ENCODE measurements at places on chromosomes 6 and 20. TPM values are rescaled to one million over a fixed set of nuclear protein-coding genes. Genes with fewer than 3 reads are reported as not detected.

GRCh38 chr6:148682990-148683389, 63.8 kb upstream of the UST start:
- no peak for DNase-seq

The OPRL1 gene
- total RNA-seq: 2.8 TPM

DNA sequence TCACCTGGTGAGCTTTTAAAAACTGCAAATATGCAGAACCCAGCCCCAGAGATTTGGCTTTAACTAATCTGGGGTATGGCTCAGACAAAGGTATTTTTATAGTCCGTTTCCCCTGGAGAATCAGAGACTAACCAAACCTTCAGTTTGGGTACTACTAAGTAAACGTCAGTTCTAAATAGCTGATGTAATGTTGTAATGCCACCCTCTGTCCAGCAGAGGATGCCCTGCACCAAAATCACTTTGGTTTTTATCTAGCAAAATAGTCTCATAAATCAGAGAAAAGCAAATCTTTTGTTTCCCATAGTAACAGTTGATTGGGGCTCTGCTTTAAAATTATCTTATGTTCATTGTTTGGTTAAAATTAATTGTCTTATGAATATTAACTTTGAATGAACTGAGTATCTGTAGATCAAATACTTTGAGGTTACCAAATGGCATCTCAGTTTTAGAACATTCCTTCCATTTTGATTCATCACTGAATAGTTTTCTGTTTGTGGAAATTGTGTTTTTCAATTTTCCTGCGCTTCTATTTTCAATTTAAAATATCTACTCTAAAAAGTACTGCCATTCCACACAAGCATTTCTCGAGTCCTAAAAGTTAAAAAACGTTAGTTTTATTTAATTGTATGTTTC, 278.3 kb upstream of the PLCB4 start:
- DNase-seq: peak; percentile 22

DNA sequence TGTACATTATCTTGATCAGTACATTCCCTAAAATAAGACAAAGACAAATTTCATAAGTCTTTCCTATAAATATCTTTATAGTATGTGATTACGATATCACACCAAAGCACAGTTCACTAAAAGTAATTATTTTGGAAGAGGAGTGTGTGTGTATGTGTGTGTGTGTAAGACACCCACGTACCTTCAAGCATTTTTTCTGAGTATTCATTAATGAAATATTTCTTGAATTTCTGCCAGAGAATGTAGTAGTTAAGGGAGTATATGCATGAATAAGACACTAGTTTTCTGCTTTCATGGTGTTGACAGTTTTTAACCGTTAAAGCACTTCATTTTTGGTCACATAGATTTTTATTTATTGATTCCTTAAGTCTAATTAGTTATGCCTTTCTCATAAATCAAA, 36.8 kb downstream of the MANEA start:
- peak; percentile 3 for DNase-seq

DNA sequence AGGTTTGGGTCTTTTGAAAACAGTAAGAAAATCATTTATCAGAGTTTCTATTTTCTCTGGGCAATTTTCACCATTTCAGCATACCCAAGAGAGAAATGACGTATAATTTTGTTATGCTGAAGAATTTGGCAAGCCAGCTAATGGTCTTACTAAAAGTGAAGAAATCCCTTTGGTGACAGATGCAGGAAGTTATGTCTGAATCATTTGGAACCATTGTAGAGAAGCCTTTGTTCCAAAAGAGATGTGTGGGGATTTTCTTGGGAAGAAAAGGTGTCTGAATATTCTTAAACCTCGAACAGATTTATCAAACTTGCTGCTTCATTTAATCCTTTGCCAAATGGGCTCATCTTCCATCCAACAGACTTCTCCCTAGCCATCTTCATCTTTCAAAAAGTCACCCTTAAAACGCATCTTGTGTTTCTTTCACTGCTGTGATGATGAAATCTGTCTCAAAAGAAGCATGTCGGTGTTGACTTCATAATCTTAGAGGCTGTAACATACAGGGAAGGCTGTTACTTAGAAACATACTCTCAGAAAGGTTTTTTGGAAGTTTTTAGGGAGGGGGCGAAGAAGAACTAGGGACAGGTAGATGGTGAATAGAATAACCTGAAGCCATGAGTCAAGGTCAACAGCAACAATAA, 39.5 kb downstream of the CITED2 start:
- DNase-seq: peak; percentile 97

The PPP1R3G gene
- total RNA-seq: 0.39 TPM

- peak; percentile 13 for DNase-seq
These were observed 191.4 kb downstream of the REV3L start for GRCh38 chr6:111291336-111292259.

The KCNQ5 gene
- total RNA-seq: 0.43 TPM

DNA sequence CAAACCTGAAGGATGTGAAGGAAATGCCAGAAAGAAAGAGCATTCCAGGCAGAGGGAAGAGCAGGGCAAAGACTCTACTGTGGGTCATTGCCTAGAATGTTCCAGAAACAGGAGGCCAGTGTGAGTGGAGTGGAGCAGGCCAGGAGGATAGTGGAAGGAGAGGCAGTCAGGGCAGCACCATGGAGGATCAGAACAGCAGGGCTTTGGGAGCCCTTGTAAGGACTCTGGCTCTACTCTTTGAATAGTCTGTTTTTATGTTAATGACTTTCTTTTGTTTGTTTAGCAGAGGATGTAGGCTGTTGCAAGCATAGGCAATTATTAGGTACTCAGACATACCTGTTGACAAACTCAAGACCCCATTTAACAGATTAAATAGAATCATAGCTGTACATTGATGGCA, 23.6 kb upstream of the FBXL4 start:
- no peak for DNase-seq

The SERAC1 gene
- 9.1 TPM for total RNA-seq

The TSPO2 gene
- not detected for total RNA-seq

GRCh38 chr6:166162599-166163342, 4.9 kb downstream of the TBXT start:
- DNase-seq: no peak

The NNAT gene
- total RNA-seq: 3.1 TPM

The DUSP15 gene
- 1.2 TPM for total RNA-seq

GRCh38 chr6:169070506-169071176, 183.0 kb downstream of the THBS2 start:
- DNase-seq: peak; percentile 100
